ENCODE measurements at places on chromosomes 7 and 10.

GRCh38 chr7:141328290-141328689 lies 222.9 kb upstream of the AGK start:
- DNase-seq = no peak

DNA sequence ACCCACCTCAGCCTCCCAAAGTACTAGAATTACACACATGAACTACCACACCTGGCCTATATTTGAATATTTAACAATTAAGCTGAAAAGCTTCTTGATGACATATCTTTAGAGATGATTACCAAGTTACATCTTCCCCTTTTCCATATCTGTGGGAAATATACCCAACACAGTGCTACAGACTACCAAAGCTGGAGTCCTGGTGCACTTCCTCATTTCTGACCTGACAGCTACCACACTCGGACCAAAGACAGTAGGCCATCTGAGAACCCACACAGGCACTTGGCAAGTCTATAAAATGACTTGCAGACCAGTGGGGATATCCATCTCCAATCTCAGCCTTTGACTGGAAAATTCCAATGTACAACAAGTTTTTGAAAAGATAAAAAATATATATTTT lies 270.4 kb upstream of the KLF14 start:
- no peak for DNase-seq

DNA sequence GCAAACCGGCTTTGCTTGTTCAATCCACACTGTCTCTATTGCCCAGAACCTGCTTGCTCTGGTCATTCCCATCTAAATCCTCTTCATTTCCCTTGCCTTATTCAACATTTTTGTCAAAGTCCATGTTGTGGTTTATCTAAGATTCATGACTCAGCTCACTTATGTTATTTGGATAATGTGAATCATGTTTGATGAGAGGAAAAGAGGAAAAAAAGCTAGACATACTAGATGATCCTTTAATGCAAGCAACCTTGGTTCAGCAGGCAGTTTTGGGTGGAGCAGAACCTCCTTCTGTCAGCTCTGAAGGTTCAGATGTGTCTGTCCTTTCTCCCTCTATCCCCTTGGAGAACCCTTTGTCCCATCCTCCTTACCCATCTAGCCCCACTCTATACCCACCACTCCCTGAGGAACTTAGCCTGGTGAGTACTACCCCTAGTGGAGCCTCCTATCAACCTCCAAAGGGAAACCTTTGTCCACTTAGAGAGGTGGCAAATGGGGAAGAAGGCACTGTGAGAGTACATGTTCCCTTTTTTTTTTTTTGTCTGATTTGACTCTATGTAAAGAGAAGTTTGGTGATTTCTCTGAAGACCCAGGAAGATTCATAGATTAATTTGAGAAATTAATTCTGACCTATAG lies 2.1 kb upstream of the SAMD9L start:
- no peak for DNase-seq

- DNase-seq = no peak
Measured at GRCh38 chr10:72595436-72595835, 30.4 kb downstream of the MICU1 start.

DNA sequence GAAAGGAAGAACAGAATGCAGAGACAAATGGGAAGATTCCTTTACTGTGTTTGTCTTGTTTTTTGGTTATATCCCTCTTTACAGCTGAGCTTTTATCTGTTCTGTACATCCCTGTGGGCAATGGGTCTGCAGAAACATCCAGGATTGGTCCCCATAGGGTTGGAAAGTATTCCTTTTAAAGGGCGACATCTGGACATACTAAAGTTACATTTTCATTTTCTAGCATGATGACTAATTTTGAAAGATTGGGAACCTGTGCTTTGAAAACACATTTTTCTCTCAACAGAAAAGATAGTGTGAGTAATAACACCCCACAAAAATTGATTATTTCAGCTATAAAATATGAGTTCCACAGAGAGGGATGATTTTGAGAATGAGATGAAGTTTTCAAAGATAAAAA lies 435.8 kb downstream of the GPAM start:
- DNase-seq = no peak

GRCh38 chr10:21724687-21725367 lies 190.8 kb downstream of the MLLT10 start:
- DNase-seq = no peak

GRCh38 chr10:1932692-1933094 lies 195.4 kb upstream of the ADARB2 start:
- no peak for DNase-seq

- DNase-seq = no peak
Measured at GRCh38 chr10:22704471-22704911, 9.9 kb downstream of the PIP4K2A start.

DNA sequence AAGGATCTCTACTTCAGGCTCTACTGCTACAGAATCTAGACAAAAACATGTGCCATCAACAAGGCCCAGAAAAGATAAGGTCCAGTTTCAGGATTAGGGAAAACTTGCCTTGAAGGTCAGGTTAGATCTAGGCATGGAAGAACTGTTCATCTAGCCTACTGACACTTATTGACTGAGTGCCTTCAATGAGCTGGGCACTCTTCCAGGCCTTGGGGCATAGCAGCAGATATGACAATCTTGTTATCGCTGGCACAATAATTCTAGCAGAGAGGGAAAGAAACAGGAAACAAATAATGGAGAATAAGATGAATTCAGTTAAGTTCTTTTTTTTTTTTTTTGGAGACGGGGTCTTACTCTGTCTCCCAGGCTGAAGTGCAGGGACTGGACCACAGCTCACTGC lies 71.6 kb downstream of the ADCYAP1R1 start:
- DNase-seq = no peak

DNA sequence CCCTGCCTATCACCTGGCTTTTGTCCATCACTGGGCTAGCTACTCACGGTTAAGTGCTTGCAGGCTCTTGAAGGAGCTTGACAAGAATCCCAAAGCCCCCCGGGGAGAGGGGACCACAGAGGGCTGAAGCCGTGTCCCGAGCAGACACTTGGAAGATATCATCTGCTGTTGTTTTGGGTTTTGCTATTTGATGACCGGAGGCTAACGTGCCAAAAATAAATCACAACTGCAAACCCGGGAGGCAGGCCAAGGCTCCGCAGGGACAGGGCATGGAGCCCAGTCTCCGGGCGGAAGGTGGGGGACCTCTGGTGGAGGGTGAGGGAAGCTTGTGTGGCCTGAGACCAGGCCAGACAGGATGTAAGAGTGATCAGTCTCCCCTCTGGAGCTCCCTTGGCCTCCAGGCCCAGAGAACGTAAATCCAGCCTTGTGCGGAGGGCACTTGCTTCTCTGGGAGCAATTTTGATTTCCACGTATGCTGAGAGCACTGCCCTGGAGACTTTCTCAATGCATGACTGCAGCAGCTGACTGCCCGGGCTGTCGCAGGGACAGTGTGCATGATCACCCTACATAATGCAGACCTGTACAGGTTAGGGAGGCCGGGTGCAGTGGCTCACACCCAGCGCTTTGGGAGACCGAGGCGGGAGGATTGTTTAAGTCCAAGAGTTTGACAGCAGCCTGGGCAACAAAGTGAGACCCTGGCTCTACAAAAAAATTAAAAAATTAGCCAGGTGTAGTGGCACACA lies at the start of gene PHKG1:
Gene PHKG1 (minus strand): TSS at position 164 of the 743 bp plus-strand sequence. CDS start 4,011 bp downstream, outside the sequence.
- no peak for DNase-seq

DNA sequence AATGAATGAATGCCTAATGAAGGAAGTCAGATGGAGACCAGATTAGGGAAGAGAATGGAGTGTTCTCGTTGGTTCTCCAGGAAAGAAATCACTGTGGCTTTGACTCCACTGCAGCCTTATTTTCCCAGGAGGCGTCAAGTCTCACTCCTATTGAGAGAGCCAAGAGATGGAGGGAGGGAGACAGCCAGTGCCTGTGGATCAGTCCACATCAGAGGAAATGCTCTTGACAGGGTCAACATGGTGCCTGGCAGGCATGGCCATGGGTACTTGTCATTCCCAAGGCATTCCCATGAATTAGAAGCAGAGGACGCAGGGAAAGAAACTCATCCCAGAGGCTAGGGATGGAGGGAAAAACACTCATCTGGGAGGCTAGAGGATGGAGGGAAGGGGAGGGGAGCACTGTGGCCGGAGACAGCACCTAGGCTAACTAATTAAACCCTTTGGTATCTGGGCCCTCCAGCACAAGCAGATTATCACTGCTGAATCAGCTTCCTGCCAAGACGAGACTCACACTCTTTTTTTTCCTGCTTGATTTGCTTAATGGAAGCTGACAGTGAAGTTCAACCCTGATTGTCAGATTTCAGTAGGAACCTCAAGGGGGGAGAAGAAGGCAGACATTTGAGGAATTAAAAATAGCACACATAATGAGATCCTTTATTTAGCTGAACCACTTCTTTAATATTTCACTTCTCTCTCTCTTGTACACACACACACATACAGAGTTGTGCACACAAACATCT lies 1233.2 kb upstream of the AUTS2 start:
- DNase-seq = no peak

- no peak for DNase-seq
Measured at GRCh38 chr10:71216751-71217265, 4.4 kb downstream of the UNC5B start.

- DNase-seq = no peak
Measured at GRCh38 chr7:32259931-32260596, 189.9 kb upstream of the PDE1C start.

GRCh38 chr7:129739427-129739826 lies 127.9 kb downstream of the NRF1 start:
- DNase-seq = no peak

- peak; percentile 43 for DNase-seq
Measured at GRCh38 chr7:139725077-139725476, 52.7 kb downstream of the HIPK2 start.

GRCh38 chr10:13272164-13272571 lies 27.7 kb downstream of the PHYH start:
- DNase-seq = no peak

GRCh38 chr7:74570533-74571156 lies 86.9 kb upstream of the GTF2I start:
- DNase-seq = no peak

DNA sequence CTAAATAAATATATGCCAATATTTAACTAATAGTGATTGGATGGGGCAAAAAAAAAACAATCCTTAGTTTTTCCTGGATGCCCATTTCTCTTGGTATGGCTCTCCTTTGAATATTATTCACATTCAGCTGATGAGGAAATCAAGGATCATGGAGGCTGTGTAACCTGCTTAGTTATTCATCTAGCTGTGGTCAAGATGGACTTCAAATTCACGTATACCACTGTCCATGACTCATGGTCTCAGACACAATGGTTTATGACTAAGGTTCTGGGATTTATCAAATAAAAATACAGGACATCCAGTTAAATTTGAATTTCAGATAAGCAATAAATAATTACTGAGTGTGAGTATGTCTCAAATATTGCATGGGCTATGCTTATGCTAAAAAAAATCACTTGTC lies 191.5 kb upstream of the CELF2 start:
- no peak for DNase-seq

GRCh38 chr10:126744571-126744970 lies 74.1 kb upstream of the C10orf90 start:
- no peak for DNase-seq

DNA sequence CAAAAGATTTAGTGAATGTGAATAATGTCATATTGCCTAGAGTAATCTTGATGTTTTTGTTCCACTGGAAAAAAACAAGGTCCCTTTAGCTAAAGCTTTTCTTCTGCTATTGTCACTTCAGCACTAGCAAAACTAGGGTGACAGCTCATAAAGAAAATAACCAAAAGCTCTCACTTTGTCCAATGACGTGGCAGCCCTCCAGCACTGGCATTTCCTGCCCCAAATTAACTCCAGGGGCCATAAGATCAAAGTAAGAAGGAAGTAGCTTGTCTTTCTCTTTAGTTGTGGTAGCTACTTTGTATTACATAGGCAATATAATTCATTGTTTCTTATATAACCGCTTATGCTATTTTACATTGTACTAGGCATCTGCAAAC lies 47.3 kb downstream of the LRRN3 start:
- DNase-seq = peak; percentile 11

GRCh38 chr10:131203456-131204357 lies 107.8 kb downstream of the TCERG1L start:
- no peak for DNase-seq

GRCh38 chr7:73340514-73340913 lies 12.6 kb downstream of the FKBP6 start:
- DNase-seq = no peak

DNA sequence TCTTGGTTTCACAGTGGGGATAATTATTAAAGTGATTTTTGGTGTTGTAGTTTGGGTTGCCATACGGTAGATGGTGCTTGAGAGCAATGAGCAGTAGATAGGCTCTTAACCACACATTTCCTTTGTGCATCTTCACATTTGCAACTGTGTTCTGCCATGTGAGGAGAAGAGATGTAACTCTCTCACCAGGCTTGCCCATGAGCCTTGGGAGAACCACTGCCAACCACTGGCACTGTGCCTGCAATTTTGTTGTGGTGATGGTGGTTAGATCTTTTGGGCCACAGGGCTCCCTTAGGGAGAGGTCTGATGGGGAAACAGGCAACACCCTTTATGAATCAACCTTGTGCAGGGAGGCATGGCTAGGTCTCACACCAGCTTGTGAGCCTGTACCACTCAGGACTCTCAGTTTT lies 204.3 kb downstream of the CCDC7 start:
- DNase-seq = no peak

DNA sequence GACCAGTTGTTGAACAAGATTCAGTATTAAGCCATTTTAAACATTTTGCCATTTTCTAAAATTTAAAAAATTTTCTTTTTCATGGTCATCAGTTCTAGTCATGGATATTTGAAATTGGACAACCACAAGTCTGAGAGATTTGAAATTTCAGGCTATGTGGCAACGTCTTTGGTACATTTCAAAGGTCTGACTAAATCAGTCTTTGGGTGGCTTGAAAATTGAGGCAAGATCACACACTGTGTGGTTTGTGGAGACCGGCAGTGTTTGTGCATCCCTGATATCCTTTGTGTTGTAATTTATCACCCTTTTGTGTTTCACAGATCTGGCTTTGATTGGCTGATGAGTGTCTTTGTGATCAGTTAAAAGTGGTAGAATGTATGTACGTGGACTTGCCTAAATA lies 35.7 kb downstream of the CCAR1 start:
- DNase-seq = no peak

- DNase-seq = no peak
Measured at GRCh38 chr10:3897156-3897555, 112.1 kb upstream of the KLF6 start.

- peak; percentile 75 for DNase-seq
Measured at GRCh38 chr10:100338434-100339036, 8.5 kb upstream of the SCD start.

- DNase-seq = no peak
Measured at GRCh38 chr10:30747633-30748032, 118.1 kb upstream of the LYZL2 start.

GRCh38 chr10:22326145-22326702 lies 5.3 kb downstream of the BMI1 start:
- no peak for DNase-seq

- DNase-seq = no peak
Measured at GRCh38 chr7:111324228-111324627, 233.3 kb downstream of the LRRN3 start.

DNA sequence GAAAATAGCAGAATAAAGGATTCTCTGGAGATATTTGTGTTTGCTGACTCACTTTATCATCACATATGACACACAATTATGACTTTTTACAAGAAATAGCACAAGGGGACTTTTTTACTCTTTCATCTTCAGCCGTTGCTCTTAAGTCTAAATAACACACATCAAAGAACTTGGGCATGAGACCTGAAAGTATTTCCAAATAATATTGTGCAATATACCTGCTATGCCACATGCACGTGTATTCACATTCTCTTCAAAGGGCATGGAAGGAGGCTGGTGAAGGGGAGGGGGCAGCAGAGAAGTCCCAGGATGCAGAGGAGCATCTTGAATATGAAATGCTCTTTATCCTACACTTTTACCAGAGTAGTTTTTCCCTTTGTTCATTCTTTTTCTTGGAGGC lies 4.1 kb upstream of the ADARB2 start:
- DNase-seq = no peak
